Suprapubic skin (tissue), 4 donors: ENCODE measurements at places on chromosomes 4 and X. TPM values are rescaled to one million over a fixed set of nuclear protein-coding genes. Genes with fewer than 3 reads are reported as not detected.

- H3K4me3 ChIP-seq = no peak overlapping the region
- no peaks in the 10 kb centered on the region for H3K4me1 ChIP-seq
- H3K27ac ChIP-seq = no peak overlapping the region
- no peak for DNase-seq
- no peaks in the 10 kb centered on the region for H3K27me3 ChIP-seq
These were observed 48.8 kb upstream of the AMOT start for GRCh38 chrX:112889400-112889799.

The TRPC5OS gene
- not detected for total RNA-seq

The CDKL5 gene
- total RNA-seq = 5.1 TPM

DNA sequence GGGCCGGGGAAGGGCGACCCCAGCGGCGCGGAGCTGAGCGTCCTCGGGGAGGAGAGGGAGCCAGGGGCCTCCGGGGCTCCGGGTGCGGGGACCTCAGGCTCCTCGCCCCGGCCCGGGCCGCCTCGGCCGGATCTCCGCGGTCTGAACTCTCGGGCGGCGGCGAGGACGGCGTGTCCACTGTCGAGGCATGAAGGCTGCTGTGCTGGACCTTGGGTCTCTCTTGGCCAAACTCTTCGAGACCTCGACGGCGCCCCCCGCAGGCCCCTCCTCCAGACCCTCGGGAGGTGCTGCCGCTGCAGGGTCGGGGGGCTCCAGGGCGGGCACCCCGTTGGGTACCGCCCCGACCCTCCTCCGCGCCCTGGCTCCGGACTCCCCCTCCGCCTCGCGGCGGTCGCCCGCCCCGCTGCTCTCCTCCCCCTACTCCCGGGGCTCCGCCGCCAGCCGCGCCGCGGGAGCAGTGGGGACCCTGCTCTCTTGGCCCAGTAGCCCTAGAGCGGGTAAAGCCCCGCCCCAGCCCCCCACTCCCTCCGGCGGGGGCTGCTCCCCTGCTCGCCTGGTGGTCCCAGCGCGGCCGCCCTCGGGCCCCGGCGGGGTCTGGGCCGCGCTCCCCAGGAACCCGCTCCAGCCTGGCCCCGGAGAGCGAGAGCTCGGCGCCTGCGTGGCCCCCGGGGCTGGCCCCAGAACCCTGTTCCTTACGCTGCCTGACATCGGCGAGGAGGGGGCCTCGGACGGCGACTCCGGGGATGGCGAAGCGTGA lies 564 bp downstream of the FAM149A start:
- peaks cover 8% of the 10 kb centered on the region for H3K27me3 ChIP-seq
- H3K4me1 ChIP-seq = peaks cover 16% of the 10 kb centered on the region
- no peak for DNase-seq
- H3K4me3 ChIP-seq = peak overlapping the region; percentile 65
- no peak overlapping the region for H3K27ac ChIP-seq

DNA sequence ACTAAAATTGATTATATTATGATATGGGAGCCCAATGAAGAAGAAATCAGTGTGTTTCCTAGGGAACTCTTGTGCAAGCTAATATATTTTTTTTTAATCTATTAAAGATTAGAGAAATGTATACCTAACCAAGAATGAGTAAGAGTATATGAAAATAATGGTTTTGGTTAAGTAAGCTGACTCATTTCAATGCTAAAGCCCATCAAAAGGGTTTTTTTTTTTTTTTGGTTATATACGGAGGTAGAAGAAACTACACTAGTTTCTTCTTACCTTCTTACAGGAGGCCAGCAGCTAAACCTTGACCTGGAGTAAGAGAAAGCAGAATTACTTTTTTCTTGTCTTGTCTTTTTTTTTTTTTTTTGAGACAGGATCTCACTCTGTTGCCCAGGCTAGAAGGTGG lies 27.5 kb downstream of the RUFY3 start:
- H3K36me3 ChIP-seq = peaks cover 2% of the 10 kb centered on the region
- no peaks in the 10 kb centered on the region for H3K27me3 ChIP-seq
- no peaks in the 10 kb centered on the region for H3K4me1 ChIP-seq
- no peak overlapping the region for H3K27ac ChIP-seq
- no peak overlapping the region for H3K4me3 ChIP-seq
